A172 (cell line): ENCODE measurements at places on chromosomes 3 and 15. TPM values are rescaled to one million over a fixed set of nuclear protein-coding genes. Genes with fewer than 3 reads are reported as not detected.
A peak's percentile ranks its signal among the peaks of the same experiment; 100 is the strongest.

The TM6SF1 gene
- total RNA-seq = 0.14 TPM in 1 of 2 replicates, not detected in the other

The EXD1 gene
- not detected in 2 replicates for total RNA-seq

GRCh38 chr3:69080233-69080920, at the start of gene UBA3:
TSS of gene UBA3 (minus strand) at chr3:69080365. CDS start at chr3:69080353, 12 bp downstream.
- DNase-seq = peak; percentile 54

The CYP19A1 gene
- not detected in 2 replicates for total RNA-seq

GRCh38 chr15:83546512-83546888, 99.4 kb downstream of the SH3GL3 start:
- no peak for DNase-seq

- DNase-seq = no peak
These were observed 27.1 kb downstream of the SLC12A1 start for GRCh38 chr15:48233246-48233645.

- no peak for DNase-seq
These were observed 950 bp upstream of the CNTN4 start for GRCh38 chr3:2097641-2098191.

- no peak for DNase-seq
These were observed 18.6 kb downstream of the CSTA start for GRCh38 chr3:122343654-122344053.

DNA sequence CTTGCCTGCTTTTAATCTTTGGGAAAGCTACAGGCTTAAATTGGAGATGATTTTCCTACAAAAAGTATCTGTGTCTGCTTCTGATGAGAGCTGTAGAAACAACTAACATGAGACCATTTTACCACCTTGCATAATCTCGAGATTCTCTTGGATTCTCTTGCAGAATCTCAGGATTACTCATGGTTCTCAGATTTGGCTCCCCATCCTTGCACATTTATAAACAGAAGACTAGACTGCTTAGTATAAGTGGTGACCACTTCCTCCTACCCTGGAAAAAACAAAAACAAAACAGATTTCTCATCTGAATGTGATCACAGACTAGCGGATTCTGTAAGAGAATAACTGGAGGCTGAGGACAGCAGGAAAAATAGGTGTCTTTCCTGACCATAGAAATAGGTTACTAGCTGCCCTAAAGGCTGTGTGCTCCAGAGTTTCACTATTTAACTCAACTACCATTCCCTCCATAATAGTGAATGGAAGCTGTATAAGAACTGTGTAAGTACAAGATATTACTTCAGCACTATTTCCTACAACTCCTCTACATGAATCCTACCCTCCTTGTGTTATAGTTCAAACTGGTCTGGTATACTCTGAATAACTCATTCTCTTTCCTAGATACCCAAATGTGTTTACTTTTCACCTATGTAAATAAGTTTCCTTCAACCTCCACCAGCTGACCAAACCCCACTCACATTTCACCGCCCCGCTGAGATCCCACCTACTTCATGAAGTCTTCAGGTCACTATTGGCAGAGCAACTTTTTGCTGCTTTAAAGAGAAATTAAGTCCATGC, 122.2 kb upstream of the C2CD4B start:
- no peak for DNase-seq

- DNase-seq = no peak
These were observed 39.4 kb upstream of the KY start for GRCh38 chr3:134690226-134690625.

DNA sequence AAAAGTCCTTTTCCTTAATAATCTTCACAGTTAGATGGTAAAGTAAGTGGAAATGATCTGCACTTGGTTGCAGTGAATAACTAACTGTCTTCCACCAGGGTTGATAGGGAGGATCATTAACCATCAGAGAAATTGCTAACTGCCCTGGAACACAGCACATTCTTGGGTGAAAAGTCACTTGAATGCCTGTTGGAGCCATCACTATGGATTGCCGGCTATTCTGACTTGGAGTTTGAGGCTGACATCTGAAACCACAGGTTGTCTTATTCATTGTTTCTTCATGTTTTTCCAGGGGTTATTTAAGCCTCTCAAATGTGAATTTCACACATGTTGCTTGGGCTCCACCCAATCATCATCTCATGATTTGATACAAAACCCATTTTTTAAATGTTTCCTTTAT, 901.4 kb downstream of the MCTP2 start:
- peak; percentile 18 for DNase-seq

DNA sequence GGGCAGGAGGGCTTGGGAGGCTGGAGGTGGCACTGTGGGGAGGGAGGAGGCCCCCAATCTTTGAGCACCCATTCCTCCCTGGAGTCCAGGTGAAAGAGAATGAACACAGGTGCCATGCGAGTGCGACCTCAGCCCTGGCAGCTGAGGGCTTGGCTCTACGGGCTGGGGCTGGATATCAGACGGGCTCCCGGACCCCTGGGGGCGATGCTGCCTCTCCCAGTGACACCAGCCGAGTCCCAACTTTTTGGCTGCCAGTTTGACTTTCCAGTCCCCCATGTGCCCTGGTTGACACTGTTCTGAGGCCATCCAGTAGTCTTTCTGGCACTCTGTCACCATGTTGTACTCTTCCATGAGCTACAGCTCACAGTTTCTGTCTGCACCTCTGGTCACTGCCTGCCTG, 1.2 kb downstream of the VILL start:
- no peak for DNase-seq

The KIF9 gene
- 9.1 and 12.2 TPM in 2 replicates for total RNA-seq

DNA sequence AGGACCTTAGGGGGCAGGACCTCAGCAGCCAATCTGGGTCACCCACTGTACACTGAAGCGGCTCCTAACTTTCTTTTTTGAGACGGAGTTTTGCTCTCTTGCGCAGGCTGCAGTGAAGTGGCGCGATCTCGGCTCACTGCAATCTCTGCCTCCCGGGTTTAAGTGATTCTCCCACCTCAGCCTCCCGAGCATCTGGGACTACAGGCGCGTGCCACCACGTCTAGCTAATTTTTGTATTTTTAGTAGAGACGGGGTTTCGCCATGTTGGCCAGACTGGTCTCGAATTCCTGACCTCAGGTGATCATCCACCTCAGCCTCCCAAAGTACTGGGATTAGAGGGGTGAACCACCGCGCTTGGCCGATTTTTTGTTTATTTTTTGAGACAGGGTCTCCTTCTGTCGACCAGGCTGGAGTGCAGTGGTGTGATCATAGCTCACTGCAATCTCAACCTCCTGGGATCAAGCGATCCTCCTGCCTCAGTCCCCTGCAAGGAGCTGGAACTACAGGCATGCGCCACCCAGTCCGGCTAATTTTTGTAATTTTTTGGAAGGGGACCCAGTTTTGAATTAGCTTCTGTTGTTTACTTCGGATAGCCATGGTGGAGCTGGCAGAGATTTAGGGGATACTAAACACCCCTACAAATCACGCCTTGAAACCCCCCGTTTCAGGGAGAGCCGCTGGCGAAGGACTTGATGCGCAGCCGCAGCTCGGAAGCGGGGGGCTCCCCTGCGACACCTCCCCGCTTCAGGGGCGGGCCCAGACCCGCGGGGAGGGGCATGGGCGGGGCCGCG, 1.5 kb upstream of the CLK3 start:
- no peak for DNase-seq

The CIDEC gene
- total RNA-seq = not detected in 2 replicates

DNA sequence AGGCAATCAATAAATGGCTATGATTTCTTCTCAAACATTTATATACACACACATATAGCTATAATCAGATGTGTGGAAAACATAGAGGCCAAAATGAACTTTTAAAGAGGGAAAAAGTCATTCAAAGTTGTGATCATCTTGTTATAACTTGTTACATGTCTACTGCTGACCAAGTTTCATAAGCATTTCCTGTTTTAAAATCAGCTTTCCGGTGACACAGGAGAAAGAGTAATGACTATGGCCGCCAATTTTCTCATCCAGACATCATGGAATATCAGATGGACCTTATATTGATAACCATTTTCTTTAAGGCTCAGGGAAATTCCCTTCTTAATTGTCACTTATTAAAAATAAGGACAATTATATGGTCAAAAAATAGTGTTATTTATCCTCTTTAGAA, 71.7 kb upstream of the AGTR1 start:
- DNase-seq = no peak

The RARRES1 gene
- not detected in 2 replicates for total RNA-seq

The HRG gene
- not detected in 2 replicates for total RNA-seq

The TUSC7 gene
- not detected in 2 replicates for total RNA-seq

DNA sequence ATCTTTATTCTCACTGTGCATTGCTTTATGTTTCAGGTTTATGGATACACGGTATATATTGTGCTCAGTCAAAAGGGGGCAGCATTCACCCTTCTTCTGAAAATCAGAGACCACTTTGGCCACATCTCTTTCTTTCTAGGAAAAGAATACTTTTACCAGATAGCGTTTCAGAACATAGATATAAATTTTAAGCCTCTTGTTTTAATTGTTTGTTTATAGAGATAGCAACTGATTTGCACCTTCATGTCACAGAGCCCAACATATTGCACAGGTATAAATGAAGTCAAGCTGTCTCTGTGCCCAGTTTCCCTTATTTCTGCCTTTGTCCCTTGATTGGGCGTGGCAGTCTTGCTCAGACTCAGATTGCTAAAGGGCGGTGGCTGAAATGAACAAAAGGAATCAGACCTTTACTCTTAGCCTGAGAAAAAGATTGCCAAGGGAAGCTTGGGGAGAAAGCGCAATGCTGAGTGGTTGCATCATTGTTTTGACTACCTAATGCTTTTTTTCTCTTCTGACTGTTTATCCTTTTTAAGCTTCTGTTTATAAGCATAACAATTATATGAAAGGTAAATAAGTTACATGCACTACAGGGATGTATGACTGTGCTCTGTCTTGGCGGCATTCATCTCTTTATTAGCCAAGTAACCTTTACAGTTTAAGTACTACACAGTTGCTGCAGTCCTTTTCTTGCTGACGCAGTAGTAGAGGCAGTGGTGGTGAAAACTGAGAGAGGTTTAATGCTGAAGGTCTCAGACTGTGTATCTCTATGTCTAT, 70.8 kb upstream of the ZBTB20 start:
- DNase-seq = peak; percentile 87

The SST gene
- not detected in 2 replicates for total RNA-seq

GRCh38 chr15:32956711-32957110, 237.8 kb downstream of the FMN1 start:
- no peak for DNase-seq

The GOLGA8S gene
- not detected in 2 replicates for total RNA-seq

- no peak for DNase-seq
These were observed 243.2 kb upstream of the LRRN1 start for GRCh38 chr3:3556078-3556477.

The HACD2 gene
- total RNA-seq = 44.0 and 45.3 TPM in 2 replicates

- DNase-seq = peak; percentile 79
These were observed 32.5 kb downstream of the PARP15 start for GRCh38 chr3:122609798-122610559.

GRCh38 chr3:114394551-114394950, 100.7 kb downstream of the TIGIT start:
- DNase-seq = no peak

The BLM gene
- total RNA-seq = 16.6 and 18.1 TPM in 2 replicates

DNA sequence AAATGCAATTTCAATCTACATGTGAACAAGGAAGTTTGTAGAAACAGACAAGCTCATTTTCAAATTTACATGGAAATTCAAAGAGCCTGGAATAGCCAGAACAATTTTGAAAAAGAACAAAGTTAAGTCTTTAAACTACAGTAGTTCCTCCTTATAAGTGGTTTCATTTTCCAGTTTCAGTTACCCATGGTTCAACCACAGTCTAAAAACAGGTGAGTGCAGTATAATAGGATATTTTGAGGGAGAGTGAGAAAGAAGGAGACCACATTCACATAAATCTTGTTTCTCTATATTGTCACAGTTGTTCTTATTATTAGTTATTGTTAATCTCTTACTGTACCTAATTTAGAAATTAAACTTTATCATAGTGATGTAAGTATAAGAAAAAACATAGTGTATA, 45.8 kb upstream of the FOXB1 start:
- DNase-seq = no peak

DNA sequence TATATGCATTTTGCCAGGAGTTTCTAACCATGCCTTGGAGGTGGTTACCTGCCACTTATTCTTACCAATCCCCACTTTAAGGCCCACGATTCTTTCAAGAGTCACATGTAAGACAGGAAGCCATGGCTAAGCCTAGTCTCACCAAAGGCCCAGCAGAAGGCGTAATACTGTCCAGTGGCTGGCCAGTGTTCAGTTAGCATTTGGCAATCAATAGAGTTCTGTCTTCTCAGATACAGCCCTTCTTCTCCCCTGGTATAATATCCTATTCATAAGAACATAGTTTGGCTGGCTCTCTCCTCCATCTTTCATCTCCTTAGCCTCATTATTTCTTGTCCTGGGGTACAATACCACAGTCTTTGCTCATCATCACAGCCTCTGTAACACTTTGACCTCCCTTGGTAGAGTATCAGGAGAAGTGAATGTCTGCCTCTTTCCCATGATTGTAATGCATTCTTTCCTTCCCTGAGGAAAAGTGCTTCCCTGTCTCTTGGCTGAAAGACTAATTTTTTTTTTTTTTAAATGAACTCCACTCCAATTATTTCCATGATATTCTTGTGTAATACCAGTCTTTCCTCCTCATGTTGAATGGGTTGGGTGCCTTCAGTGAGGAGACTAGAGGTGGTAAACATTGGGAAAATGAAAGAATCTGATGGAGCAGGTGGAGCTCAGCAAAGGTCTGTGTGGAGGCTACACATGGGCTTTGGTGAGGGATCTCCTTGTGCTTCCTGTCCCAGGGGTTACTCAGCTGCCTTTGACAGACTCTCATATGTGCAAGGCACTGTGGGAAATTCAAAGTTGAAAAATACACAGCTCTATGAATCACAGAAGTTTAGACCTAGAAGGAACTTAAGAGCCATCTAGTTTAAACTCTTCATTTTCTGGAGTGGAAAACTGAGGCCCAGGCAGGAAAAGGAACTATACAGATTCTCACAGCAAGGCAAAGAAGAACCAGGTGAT, 218.2 kb downstream of the P3H2 start:
- DNase-seq = no peak

The SCN11A gene
- not detected in 2 replicates for total RNA-seq

The PDCD7 gene
- 18.2 and 18.7 TPM in 2 replicates for total RNA-seq

The KCNMB3 gene
- 2.4 and 3.5 TPM in 2 replicates for total RNA-seq

DNA sequence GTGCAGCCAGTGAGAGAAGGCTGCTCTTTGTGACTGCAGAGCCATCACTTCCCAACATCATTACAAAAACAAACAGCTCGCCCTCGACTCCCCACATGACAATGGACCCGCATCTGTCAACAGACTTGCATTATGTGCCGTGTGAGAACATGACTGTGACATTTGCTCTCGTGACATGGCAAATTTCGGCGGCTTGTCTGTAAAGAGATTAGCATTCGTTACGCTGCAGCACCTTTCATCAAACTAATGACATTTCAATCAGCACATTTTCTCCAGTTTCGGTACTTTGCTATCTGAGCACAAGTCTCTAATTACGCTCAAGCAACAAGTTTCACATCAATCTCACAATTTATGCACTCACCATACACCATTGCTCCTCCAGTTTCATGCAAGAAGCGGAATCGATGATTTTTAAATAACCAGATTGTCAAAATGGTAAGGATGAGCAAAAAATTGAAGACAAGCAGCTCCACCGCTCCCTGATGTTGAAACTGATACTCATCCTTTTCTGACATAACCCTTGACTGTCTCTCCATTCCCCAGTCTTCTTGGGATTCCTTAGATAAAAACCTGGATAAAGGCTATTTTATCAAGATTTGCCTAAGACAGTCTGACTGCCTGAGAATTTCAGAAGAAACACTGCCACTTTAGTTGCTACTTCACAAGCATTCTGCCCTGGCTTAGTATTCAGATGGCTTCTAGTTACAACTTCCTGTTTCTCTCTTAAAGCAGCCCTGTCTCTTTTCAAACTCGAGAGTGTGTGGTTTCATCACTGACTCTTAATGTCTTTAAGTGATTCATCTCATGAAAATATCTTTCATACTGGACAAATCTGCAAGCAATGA, at the start of gene SLC9A9:
Gene SLC9A9, minus strand, starts transcription at position 682 of the 845 bp plus-strand sequence. Its CDS starts 146 bp downstream, at position 536.
- DNase-seq = peak; percentile 66

The TNNC1 gene
- total RNA-seq = 16.5 and 36.6 TPM in 2 replicates

GRCh38 chr3:41640076-41640475, 321.8 kb downstream of the ULK4 start:
- DNase-seq = no peak

The BOC gene
- total RNA-seq = 3.1 and 4.5 TPM in 2 replicates

The SNTN gene
- not detected in 2 replicates for total RNA-seq
